ENCODE measurements at places on chromosomes 5 and 9.
A peak's percentile ranks its signal among the peaks of the same experiment; 100 is the strongest.

DNA sequence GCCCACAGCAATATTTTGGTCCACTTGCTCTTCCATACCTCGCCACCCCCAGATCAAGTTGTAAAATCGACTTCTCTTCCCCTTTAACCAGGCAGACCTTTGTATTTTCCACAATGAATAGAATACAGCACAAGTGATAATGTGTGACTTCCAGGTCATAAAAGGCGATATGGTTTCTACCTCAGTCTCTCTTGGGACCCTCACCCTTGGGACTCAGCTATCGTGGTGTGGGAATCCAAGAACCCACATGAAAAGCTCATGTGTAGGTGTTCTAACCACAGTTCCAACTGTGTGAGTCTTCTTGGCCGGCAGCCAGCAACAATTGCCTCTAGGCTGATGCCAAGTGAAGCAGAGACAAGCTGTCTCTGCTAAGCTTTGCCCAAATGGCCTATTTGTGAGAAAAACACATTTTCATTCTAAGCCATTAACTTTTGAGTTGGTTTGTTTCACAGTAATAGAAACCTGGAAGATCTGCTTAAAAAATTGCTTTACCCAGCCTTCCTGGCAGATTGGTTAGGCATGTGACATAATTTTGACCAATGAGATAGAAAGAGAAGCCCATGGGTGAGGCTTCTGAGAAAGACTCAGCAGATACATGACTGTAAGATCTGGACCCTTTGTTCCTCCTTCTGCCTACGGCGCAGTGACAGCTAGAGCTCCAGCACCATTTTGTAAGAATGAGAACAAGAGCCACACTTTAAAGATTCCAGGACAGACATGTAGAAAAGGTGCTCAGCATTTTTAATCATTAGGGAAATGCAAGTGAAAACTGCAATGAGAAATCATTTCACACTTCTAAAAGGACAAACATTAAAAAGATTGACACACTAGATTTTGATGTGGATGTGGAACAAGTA is 18.3 kb upstream of the MLLT3 start:
- peak; percentile 13 for DNase-seq

DNA sequence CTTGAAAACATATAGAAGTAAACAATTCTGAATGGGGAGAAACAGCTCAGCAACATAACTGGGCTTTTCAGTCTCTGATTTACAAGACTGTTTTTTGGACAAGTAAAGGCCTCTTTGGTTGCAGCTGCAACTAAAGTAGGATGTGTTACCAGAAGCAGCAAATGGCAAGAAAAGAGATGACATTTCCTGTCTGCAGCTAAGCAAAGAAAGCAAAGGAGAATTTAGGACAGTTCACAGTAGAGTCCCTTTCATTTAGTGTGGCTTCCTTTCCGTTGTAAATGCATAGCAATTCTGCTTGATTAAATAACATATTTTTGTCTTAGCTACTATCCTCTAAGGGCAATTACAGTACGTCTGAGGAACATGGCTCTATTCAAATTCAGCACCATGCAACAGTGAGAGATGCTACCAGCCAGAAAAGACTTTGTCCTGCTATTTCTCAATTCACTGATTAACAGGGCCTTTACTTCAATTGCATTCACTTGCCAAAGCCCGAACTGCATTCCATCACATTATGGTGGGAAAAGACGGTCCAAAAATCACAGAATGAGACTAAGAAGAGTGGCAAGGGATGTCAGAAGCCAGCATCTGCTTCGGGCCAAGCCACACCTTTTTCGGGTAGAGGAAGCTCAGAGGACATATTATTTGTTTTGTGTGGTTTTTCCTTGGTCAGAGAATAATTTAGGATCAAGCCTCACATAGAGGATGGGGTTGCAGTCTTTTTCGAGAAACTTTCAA is 107.7 kb downstream of the SEMA6A start:
- DNase-seq, result no peak

GRCh38 chr5:80655231-80655774 is 520 bp upstream of the DHFR start:
- no peak for DNase-seq

DNA sequence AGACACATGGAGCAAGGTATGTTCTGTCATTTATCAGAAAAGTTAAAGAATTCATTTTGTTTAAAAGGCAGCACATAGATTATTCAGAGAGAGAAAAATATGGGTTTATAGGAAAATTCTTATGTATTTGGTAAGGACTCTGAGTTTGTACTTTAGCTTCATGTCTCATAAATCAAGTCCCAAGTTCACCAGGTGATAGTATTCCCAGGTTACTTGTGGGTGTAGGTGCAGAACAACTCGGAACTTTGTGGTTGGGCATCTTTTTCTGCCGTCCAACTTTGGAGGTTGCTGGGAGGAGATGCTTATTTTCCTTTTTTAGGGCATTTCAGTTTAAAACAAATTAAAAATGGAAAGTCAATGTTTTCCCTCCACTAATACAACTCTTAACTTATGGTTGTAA is 269.8 kb upstream of the DMRT1 start:
- DNase-seq, result no peak

GRCh38 chr5:52119768-52120167 is 667.9 kb upstream of the ITGA1 start:
- no peak for DNase-seq

DNA sequence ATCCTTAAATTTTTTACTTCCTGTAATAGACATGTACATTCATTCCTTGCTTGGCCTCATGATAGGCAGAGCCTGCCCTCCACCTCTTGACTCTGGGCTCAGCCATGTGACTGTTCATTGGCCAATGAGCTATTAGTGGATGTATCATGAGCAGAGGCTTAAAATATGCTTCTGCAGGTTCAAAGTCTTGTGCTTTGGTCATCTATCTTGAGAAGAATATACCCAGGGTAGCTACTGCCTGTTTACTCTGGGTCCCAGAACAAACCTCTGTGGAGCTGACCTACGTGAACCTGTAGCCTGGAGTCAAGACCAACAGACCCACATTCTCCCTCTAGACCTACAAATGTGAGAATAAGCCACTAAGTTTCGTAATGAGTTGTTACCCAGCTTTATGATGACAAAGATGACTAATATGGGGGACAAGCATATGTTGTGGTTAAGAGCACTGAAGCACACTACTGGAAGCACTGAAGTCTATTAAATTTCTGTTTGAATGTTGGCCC is 244.4 kb downstream of the MAST4 start:
- no peak for DNase-seq

DNA sequence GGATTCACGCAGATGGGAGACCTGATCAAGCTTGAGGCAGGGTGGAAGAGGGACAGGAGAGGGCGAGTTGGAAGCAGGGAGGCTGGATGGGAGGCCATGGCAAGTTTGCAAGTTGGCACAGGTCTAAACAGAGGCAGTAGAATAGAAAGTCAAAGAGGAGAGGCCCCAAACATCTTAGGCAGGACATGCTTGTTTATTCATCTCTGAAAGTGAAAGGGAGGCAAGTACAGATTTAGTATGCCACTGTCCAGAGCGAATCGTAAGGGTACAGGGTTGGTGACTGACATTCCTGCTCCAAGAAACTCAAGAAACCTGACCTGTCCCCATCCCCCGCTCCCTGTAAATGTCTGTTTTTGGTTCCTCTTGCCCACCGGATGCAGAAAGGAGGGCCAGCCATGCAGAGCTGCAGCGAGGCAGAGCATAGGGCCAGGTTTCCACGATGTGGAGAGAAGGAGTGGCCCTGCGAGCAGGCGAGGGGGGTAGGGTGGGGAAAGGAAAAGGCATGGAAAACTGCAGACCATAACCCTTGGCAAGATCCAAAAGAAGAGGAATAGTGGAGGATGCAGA is 96.2 kb upstream of the BOD1 start:
- no peak for DNase-seq

All from brain microvascular endothelial cell (primary cell).